ENCODE measurements at places on chromosomes 2 and 18.
A peak's percentile ranks its signal among the peaks of the same experiment; 100 is the strongest.

GRCh38 chr2:219272356-219272755 is 6.8 kb upstream of the DNAJB2 start:
- DNase-seq, result no peak

DNA sequence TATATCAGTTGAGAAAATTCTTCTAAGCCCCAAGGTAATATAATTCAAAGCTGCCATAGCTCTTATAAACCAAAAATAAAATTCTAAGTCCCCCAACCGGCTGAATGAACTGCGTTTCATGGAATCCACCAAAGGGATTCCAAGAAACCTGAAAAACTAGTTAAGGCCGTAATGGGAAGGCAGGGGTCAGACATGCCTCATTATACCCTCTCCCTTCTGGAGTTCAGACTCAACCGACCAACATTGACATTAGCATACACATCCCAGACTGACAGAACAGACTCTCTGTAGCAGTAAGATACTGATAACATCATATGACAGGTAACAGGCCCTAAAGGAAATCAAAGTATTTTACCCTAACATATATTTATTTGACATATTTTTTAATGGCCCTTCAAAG is 31.4 kb upstream of the PHLPP1 start:
- no peak for DNase-seq

DNA sequence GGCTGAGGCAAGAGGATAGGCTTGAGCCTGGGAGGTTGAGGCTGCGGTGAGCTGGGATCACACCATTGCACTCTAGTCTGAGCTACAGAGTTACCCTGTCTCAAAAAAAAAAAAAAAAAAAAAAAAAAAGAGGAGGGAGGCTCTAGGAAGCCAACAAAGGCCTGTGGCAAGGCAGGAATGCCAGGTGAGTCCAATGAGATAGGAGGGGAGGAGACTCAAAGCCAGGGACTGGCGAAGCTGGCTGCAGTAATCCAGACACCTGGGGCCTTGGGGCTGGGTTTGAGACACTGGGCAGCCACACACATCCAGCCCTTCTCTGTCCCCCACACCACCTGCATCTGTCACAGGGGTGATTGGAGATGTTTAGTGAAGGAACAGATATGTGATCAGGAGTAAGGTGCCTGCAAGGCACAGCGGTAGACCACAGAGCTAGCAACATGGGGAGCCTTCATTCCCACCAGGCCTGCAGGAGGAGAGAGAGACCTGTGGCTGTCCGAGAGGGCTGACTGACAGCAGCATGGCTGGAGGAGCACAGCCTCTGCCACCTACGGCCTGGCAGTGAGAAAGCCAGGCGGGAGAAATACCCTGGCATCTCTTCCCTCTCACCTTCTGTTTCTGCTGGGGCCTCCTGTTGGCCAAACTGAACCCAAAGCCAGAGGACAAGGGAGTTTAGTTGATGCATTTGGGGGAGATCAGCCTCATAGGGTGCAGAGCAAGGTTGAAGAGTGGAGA is 9.5 kb downstream of the CHPF start:
- DNase-seq, result no peak

- no peak for DNase-seq
Measured at GRCh38 chr2:235220331-235220730, 268.5 kb downstream of the SH3BP4 start.

DNA sequence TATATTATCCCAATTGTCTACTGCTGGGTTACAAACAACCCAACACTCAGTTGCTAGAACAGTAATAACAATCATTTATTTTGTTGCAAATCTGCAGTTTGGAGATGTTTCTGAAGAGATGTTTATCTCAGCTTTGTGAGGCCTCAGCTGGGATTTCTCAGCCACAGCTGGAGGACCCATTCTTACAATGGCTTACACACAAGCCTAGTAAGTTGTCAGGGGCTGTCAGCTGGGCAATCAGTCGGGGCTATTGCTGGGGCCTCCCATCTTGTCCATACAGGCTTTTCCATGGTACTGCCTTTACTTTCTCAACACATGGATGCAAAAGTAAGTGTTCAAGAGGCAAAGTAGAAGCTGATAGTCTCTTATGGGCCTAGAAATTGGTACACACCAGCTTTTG is 491.7 kb upstream of the NXPH2 start:
- no peak for DNase-seq

- DNase-seq, result peak; percentile 69
Measured at GRCh38 chr2:43221124-43221762, 5.2 kb downstream of the ZFP36L2 start.

GRCh38 chr2:154704991-154705390 is 6.5 kb downstream of the KCNJ3 start:
- no peak for DNase-seq

GRCh38 chr2:237154082-237154638 is 68.5 kb downstream of the COPS8 start:
- peak; percentile 73 for DNase-seq

DNA sequence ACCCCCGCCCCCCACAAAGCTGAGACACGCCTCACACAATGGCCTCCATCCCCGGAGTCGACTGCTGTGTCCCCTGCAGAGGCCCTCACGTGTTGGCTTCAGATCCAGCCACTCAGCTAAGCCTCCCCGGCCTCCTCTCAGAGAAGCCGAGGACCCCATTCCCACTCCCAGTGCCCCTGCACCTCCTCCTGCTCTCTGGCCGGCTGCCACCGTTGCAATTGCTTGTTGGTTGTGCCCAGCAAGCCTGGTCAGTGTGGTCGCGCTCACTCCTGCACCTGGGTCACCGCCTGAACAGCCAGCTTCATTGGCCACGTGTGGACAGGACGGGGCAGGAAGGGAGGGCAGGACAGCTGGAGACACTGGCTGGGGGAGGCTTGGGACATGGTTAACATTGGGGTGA is 191.5 kb upstream of the SALL3 start:
- no peak for DNase-seq
